Cardiac muscle cell (in vitro differentiated cells and primary cell): ENCODE measurements at places on chromosomes 2 and 18. TPM values are rescaled to one million over a fixed set of nuclear protein-coding genes. Genes with fewer than 3 reads are reported as not detected.

DNA sequence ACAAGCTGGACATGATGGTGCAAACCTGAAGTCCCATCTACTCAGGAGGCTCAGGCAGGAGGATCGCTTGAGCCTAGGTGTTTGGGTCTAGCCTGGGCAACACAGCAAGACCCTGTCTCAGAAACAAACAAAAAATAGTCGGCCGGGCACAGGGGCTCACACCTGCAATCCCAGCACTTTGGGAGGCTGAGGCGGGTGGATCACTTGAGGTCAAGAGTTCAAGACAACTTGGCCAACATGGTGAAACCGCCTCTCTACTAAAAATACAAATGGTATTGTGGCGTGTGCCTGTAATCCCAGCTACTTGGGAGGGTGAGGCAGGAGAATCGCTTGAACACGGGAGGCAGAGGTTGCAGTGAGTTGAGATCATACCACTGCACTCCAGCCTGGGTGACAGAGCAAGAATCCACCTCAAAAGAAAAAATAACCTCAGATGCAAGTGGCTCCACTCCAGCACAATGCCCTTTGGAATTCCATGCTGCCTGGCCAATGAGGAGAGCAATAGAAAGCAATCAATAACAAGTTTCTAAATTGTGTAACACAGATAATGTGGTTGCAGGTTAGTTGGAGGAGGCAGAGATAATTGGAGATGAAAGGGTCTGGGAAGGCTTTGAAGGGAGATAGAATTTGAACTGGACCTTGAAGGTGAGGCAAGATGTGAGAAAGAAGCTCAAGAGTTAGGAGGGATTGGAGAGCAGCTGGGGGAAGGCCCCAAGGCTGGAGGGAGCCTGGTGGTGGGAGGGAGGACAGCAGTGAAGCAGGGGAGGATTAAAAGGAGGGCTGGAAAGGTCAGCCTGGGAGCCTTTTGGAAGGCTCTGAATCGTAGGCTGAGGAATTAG lies 6.0 kb downstream of the TTC31 start:
- H3K36me3 ChIP-seq, result peaks cover 24% of the 10 kb centered on the region
- H3K4me1 ChIP-seq, result no peaks in the 10 kb centered on the region
- no peak overlapping the region for H3K4me3 ChIP-seq
- H3K27me3 ChIP-seq, result no peaks in the 10 kb centered on the region
- no peak overlapping the region for H3K27ac ChIP-seq

GRCh38 chr2:220670511-220670910 lies 901.6 kb downstream of the EPHA4 start:
- no peak for DNase-seq
- H3K27me3 ChIP-seq, result no peaks in the 10 kb centered on the region
- no peaks in the 10 kb centered on the region for H3K4me1 ChIP-seq
- no peaks in the 10 kb centered on the region for H3K36me3 ChIP-seq

- DNase-seq, result no peak
- H3K4me1 ChIP-seq, result no peaks in the 10 kb centered on the region
- no peaks in the 10 kb centered on the region for H3K27me3 ChIP-seq
- H3K27ac ChIP-seq, result no peak overlapping the region
These were observed 46.4 kb upstream of the CXCR4 start for GRCh38 chr2:136164280-136164776.

DNA sequence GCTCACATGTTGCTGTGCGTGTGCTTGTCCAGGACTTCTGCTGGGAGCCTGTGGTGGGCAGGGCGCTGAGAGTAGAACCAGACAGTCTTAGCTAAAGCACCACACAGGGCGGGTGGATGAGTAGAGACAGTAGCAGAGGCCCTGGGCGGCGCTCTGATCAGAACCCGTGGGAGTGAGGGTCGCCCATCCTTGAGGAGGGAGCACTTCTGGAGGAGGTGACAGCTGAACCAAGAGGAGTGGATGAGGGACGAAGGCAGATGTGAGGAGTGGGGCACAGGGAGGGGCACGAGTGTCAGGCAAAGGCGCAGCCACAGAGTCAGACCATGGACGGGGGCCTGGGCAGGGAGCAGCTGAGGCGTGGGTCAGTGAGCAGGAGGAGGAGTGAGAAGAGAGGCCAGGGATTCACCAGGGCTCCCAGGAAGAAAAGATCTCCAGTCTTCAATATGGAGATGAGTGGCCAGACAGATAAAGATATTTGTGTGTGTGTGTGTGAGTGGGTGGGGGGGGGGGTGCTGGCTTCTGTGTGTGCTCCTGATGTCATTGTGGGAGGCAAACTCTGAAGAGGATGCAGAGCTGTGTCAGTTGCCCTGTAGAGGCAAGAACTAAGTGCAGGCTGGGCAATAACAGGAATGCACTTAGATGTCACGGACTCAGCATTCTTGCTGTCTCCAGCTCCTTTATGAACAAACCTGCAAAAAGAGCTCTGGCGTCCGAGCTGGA lies 79.6 kb downstream of the TPO start:
- no peak overlapping the region for H3K4me3 ChIP-seq
- no peak for DNase-seq
- peaks cover 6% of the 10 kb centered on the region for H3K4me1 ChIP-seq
- H3K27ac ChIP-seq, result no peak overlapping the region

DNA sequence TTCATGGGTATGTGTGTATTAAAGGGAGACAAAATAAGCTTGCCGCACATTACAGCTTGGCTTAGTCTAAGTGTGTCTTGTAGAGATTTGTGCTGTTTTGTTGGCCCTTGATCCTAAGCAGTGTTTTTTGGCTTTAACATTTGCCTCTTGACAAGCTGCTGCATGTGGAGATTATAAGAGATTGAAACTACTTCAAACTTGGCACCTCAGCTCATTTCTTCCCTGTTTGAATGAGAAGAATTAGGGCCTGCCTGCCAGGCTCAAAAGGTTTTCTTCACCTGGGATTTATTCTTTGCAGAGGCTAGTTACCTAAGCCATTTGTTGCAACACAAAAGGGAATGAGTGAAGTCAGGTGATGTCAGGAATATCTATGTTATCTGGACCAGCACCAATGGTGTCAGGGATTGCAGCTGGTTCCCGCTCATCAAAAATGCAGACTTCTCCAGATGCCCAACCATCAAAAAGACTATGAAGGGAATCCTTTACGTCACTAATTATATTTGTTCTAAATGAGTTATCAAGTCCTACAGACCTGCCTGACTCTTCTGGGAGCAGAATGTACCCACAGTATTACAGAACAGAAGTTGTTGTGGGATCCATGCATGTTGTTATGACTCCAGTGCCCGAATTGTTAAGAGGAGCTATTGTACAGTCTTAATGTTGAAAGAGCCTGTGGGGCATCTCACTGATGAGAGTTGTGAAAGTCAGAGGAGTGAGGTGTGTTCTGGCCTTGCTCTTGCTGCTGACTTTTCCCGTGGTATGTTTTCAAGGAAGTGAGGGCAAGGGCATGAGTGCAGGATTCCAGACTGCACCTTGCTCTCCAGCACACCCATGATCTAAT lies 31.0 kb downstream of the ABCA12 start:
- H3K36me3 ChIP-seq, result no peaks in the 10 kb centered on the region
- no peak overlapping the region for H3K4me3 ChIP-seq
- H3K27ac ChIP-seq, result no peak overlapping the region
- no peaks in the 10 kb centered on the region for H3K27me3 ChIP-seq
- no peak for DNase-seq

- no peak for DNase-seq
- H3K36me3 ChIP-seq, result peaks cover 11% of the 10 kb centered on the region
- H3K27ac ChIP-seq, result no peak overlapping the region
- no peak overlapping the region for H3K4me3 ChIP-seq
- H3K4me1 ChIP-seq, result no peaks in the 10 kb centered on the region
These were observed 28.7 kb downstream of the GEMIN6 start for GRCh38 chr2:38806733-38807059.

GRCh38 chr2:239017491-239018098 lies 169.7 kb downstream of the TWIST2 start:
- H3K27ac ChIP-seq, result no peak overlapping the region
- H3K4me1 ChIP-seq, result no peaks in the 10 kb centered on the region
- H3K36me3 ChIP-seq, result no peaks in the 10 kb centered on the region
- no peak for DNase-seq
- no peaks in the 10 kb centered on the region for H3K27me3 ChIP-seq

DNA sequence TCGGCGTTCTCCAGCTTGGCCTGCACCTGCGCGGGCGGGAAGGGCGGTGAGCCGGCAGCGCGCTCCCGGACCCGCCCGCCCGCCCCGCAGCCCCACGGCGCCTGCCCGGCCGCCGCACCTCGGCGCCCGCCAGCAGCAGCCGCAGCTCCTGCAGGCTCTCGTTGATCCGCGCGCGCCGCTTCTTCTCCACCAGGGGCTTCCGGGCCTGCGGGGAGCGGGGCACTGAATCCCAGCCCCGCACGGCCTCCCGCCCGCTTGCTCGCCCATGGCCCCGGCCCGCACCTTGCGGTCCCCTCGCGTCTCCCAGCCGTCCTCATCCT lies 335 bp downstream of the HES6 start:
- no peak overlapping the region for H3K27ac ChIP-seq
- DNase-seq, result peak; percentile 56
- H3K27me3 ChIP-seq, result peaks cover 57% of the 10 kb centered on the region
- H3K4me1 ChIP-seq, result no peaks in the 10 kb centered on the region

GRCh38 chr2:146229508-146230155 lies 1615.2 kb upstream of the ACVR2A start:
- H3K4me1 ChIP-seq, result no peaks in the 10 kb centered on the region
- no peak overlapping the region for H3K4me3 ChIP-seq
- no peaks in the 10 kb centered on the region for H3K36me3 ChIP-seq
- DNase-seq, result no peak

DNA sequence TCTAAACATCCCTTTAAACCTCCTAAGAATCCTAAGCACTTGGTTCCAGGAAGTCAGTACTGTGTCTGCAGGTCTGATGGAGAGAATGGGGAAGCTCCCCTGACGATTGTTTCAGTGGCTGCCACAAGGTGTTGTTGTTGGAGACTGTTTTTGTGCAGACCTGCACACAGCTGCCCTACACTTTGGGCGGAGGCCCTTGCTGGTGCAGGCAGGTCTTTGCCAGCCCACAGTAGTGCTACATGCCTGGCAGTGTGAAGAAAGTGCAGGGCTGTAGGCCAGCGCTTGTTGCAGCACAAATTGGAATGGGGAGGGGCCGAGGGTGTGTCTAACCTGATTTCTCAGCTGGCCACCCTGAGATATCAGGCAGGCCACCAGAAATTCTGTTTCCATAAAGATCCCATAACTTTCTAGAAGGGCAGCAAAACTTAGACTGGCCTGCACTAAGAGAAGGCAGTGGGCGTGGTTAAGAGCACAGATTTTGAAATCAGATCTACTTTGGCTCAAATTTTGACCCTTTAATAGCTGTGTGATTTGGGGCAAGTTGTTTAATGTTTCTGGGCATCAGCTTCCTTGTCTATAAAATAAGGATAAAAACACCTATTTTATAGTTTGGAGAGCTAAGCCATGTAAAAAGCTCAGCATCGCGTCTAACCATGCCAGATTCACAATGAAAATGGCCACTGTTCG lies 83.7 kb upstream of the SLC1A4 start:
- no peak overlapping the region for H3K27ac ChIP-seq
- H3K36me3 ChIP-seq, result no peaks in the 10 kb centered on the region
- no peaks in the 10 kb centered on the region for H3K4me1 ChIP-seq
- no peak for DNase-seq
- no peak overlapping the region for H3K4me3 ChIP-seq
- H3K27me3 ChIP-seq, result no peaks in the 10 kb centered on the region

DNA sequence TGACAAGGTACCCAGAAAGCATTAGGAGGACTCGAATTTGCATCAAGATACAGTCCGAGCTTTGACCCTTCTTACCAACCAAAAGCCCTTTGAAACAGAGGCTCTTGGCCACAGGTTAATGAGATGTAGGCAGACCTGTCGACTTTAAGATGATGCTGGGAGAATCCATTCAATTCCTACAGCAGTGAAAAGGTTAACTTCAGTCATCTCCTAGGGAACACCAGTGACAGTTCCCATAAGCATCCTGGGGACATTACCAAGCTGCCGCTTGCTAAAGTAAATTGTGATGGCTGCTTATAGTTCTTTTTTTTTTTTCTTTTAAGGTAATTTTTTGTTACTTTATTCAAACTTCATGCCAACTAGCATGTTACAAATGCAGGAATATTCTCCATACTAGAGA lies 379.3 kb downstream of the SOX11 start:
- H3K4me1 ChIP-seq, result peaks cover 18% of the 10 kb centered on the region
- DNase-seq, result no peak
- no peak overlapping the region for H3K27ac ChIP-seq
- H3K4me3 ChIP-seq, result no peak overlapping the region
- H3K27me3 ChIP-seq, result no peaks in the 10 kb centered on the region

DNA sequence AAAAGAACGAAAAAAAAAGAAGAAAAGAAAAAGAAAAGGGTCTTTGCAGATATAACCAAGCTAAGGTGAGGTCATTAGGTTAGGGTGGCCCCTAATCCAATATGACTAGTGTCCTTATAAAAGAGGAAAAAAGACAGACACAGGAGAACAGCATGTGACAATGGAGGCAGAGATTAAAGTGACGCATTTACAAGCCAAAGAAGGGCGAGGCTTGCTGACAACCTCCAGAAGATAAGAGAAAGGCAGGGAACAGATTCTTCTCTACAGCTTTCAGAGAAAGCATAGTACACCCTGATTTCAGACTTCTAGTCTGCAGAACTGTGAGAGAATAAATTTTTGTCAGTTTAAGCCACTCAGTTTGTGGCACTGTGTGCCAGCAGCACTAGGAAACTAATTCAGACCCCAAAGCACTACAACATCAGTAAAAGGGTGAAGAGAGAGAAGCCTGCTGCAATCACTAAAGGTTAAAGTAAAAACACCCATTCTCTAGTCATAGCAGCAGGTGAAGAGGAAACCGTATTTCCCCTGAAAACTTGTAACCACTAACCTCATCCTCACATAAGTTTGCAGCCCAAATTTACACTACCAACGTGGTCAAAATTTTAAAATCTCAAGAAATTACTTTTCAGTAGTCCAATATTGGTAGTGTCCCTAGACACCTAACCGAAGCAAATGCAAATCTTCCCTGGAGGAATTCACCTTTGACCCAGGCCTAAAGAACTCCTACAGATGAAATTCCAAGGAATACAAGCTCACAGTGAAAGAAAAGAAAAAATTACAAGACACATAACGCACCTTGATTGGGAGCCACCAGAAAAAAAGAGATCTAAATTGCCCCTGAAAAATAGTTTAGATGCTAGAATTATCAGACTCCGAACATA lies 17.5 kb downstream of the REEP1 start:
- H3K27ac ChIP-seq, result peak overlapping the region; percentile 59
- H3K27me3 ChIP-seq, result no peaks in the 10 kb centered on the region

- no peak for DNase-seq
- no peak overlapping the region for H3K27ac ChIP-seq
- peaks cover 9% of the 10 kb centered on the region for H3K4me1 ChIP-seq
- no peak overlapping the region for H3K4me3 ChIP-seq
These were observed 1.9 kb upstream of the KIAA2012 start for GRCh38 chr2:202071107-202071506.

- no peaks in the 10 kb centered on the region for H3K36me3 ChIP-seq
- H3K4me3 ChIP-seq, result no peak overlapping the region
- H3K4me1 ChIP-seq, result peaks cover 4% of the 10 kb centered on the region
- no peak for DNase-seq
- no peak overlapping the region for H3K27ac ChIP-seq
- no peaks in the 10 kb centered on the region for H3K27me3 ChIP-seq
These were observed 98.5 kb downstream of the GLI2 start for GRCh38 chr2:120834206-120834605.

Gene ZNF638
- 70.5 and 111 TPM in 2 replicates for polyA plus RNA-seq

Gene TNP1
- not detected in 2 replicates for polyA plus RNA-seq

Gene DQX1
- 0.60 and 0.67 TPM in 2 replicates for polyA plus RNA-seq

Gene EFR3B
- 8.5 and 9.0 TPM in 2 replicates for polyA plus RNA-seq

Gene OBSL1
- 276 and 302 TPM in 2 replicates for polyA plus RNA-seq

Gene APCDD1
- 35.7 and 51.2 TPM in 2 replicates for polyA plus RNA-seq

Gene CYP27C1
- 3.4 and 3.6 TPM in 2 replicates for polyA plus RNA-seq

Gene GALNT3
- polyA plus RNA-seq, result not detected in 2 replicates

Gene CD8B2
- not detected in 2 replicates for polyA plus RNA-seq
